ENCODE measurements at places on chromosomes 1 and 21.

DNA sequence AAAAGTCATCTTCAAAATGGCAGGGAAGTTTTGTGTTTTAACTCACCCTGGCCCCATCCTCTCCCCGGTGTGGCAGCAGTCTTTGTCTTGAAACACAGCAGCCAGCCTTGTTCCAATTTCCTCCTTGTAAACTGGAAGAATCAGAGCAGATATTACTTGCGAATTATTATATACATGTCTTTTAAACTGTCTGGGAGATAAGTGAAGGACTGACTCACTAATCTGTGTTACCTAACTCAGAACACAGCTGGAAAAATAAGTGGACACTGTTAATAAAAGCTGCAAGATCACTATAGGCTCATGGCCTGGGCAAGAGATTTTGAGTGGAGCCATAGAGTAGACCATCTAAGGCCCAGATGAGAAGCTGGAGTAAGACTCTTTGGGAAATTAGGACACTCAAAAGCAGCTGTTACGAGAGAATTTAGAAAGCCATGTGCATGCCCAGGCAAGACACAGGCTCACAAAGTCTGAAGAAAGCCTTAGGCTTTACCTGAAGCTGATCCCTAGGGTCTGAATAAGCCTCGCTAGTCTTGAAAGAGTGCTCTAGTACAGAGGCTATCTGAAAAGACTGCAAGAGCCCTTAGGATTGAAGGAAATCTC lies 233.0 kb upstream of the RAB4A start:
- DNase-seq = no peak

- no peak for DNase-seq
Observed at GRCh38 chr1:77541162-77541545, 141.3 kb downstream of the ZZZ3 start.

GRCh38 chr1:150262388-150263320 lies 5.1 kb downstream of the CA14 start:
- no peak for DNase-seq

DNA sequence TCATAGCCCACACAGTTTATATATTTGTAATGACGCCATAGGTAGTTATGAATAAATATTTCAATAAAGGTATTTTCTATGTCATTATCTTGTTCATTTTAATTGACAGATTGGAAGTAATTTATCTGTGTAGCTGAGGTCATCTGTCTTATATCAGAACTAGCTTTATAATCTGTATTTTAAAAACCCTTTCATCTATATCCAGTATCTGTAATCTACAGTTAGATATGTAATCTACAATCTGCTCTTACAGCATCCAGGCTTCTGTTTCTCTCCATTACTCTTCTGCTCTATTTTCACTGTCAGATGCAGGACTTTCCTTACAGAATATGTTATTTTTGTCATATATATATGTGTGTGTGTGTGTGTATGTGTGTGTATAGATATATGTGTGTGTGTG lies 137.6 kb downstream of the LBR start:
- no peak for DNase-seq

DNA sequence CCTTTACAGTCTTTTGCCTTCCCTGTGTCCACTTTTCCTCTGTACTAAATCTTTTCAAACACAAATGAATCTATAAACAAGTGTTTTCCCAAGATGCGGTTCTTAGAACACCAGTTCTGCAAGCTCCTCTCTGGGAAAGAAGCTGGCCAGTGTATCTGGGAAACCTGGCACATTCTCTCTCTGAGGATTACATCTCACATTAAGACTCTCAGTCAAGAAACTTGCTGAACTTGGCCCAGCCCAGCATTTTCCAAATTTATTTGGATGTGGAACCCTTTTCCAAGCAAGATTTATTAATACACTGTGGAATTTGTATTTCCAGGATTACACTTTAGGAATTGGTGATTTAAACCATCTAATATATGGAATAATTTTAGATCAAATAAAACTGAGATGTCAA lies 105.7 kb downstream of the ZNF281 start:
- DNase-seq = no peak

DNA sequence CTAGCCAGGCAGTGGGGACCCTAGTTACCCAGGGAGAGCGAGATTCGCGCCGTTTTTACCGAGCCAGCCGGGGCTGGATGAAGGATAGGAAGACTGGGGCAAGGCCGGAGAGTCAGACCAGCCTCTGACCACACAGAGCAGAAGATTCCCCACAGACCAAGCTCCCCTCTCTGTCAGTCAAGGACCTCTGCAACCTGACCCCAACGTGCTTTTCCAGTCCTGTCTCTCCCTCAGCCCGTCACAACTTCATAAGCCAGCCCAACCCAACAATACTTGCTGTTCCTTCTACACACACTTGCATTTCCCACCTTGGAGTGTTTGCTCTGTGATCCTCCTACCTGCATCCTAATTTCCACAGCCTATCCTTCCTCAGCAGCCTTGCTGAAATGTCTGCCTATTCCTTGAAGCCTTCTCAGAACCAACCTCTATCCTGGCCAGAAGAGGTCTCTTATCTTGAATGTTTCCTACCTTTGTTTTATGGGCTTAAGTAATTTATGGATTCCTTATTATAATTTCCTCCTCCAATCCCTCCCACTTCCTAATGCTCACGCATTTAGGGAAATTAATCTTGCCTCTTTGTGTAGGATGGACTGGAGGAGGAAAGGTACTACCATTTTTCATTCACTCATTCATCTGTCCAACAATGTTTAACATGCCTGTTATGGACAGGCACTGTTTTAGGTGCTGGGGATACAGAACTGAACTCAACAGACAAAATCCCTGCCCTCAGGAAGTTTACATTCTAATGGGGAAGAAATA lies at the start of gene GSTM3:
Gene GSTM3, minus strand, starts transcription at position 424 of the 759 bp plus-strand sequence. CDS start 751 bp downstream, outside the sequence.
- DNase-seq = no peak

DNA sequence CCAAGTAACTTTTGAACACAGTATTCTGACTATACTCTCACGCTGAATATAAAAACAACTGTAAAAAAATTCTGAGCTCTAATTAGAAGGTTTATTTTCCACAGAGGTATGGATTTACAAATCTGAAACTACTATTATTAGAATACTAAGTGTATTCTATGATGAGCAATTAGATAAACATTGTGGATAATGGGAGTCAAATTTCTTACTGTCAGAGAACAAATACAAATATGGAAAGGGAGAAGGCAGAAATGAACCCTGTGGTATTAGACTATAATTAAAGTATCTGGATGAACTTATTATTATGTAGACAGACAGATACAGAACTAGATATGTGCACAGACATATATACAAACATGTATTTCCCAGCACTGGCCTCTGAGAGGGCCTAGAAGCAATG lies 22.6 kb downstream of the ALDH9A1 start:
- DNase-seq = no peak

GRCh38 chr1:190322274-190322673 lies 155.4 kb downstream of the BRINP3 start:
- no peak for DNase-seq

GRCh38 chr1:170765712-170766330 lies 101.9 kb downstream of the PRRX1 start:
- DNase-seq = no peak

- no peak for DNase-seq
Observed at GRCh38 chr1:108691128-108691941, 775 bp upstream of the PRPF38B start.

DNA sequence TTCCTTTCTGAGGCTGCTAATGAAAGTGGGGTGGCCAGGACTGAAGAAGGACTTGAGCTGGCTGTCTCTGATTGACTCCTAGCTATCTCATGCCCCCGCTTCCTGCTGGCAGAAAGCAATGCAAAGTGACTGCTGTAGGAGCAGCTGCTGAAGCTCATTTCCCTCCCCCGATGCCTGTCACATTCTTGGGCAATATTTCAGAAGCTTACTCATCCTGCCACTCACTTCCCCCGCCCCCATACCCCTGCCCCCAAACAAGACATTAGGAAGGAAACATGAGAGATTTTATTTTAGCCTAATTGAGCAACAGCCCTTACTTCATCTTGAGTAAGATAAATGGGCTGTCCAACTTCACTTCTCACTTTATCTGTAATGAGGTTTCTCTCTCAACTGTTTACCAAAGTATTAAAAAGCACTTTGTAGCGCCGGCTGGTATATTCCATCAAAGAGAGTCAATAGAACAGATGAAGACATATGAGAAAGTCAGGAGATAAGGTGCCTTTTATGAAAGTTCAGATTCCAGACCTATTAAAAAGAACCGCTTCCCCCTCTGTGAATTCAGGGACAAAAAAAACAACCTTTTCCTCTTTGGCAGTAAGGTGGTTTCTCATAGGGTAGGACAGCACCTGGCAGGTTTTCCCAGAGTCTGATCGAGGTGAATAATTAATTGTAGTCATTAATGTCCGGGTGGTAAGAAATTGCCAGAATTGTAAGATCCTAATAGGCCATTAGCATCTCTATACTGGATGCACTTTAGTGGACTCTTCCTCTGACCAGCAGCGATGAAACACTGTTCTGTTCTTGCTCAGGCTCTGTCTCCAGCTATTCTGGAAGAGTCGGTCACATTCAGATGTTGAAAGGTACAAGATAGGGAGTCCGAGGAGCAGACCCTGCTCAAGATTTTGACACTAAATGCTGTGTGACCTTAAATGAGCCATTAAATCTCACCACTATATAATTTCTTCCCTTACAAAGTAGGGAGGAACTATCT lies 70.2 kb downstream of the SH3GLB1 start:
- no peak for DNase-seq

GRCh38 chr1:47332779-47333577 lies 612 bp upstream of the CMPK1 start:
- peak; percentile 86 for DNase-seq

GRCh38 chr1:191579019-191579418 lies 579.2 kb upstream of the RGS18 start:
- no peak for DNase-seq
